Stimulated activated CD4-positive, alpha-beta T cell treated with anti-CD3 and anti-CD28 coated beads, Interleukin-15, amount 100 ng/mL, for 1 hour (primary cell): ENCODE measurements at places on chromosomes 13 and 19.

GRCh38 chr19:5795382-5795919 lies 4.5 kb upstream of the DUS3L start:
- no peak for DNase-seq

DNA sequence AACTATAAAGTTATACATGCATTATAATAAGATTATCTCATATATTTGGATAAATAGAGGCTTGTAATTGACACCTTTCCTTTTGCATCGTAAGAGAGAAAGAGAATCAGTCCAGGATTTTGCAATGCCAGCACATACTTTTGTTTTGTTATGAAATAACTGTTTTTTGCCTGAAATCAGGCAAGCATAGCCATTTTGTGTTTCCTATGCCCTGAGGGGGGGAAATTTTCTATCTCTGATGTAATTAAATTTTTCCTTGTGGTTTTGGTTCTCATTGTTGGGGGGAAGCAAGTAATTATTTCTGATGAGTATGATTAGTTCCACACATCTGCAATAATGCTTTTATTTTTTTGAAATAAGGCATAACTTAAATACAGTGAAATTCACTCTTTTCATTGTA lies 229.4 kb downstream of the NDFIP2 start:
- no peak for DNase-seq

DNA sequence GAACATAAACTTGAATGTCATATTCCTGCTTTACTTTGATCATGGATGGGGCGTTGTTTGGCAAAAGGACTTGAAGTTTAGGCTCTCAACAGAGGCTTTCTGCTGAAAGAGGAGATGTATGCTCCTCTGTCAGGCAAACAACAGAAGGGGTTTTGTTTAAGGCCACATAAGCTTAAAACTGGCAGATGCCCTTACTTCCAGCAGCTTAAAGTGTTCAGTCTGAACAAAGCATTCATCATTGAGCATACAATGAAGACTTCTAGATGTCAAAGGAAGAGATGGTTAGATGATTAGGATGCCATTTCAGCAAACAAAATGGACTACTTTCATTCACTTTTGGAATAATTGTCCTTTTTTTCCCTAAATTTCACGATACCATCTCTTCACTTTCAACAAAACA lies 484.5 kb downstream of the SLITRK6 start:
- DNase-seq = no peak

- no peak for DNase-seq
Observed at GRCh38 chr13:29081697-29082440, 261.7 kb downstream of the MTUS2 start.

DNA sequence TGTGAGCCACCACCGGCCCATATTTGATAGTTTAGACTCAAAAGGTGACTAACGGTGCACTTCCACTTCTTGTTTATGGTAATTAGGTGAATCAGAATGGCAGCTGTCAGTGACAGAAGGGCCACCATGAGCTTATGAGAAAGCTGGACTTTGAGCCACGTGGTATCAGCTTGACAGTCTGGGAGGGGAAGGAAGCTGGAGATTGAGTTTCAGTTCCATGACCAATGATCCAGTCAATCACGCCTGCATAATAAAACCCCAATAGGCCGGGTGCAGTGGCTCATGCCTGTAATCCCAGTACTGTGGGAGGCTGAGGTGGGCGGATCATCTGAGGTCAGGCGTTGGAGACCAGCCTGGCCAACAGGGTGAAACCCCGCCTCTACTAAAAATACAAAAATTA lies 8.2 kb downstream of the EID2B start:
- DNase-seq = no peak
